ENCODE measurements at places on chromosomes 7 and 10.

DNA sequence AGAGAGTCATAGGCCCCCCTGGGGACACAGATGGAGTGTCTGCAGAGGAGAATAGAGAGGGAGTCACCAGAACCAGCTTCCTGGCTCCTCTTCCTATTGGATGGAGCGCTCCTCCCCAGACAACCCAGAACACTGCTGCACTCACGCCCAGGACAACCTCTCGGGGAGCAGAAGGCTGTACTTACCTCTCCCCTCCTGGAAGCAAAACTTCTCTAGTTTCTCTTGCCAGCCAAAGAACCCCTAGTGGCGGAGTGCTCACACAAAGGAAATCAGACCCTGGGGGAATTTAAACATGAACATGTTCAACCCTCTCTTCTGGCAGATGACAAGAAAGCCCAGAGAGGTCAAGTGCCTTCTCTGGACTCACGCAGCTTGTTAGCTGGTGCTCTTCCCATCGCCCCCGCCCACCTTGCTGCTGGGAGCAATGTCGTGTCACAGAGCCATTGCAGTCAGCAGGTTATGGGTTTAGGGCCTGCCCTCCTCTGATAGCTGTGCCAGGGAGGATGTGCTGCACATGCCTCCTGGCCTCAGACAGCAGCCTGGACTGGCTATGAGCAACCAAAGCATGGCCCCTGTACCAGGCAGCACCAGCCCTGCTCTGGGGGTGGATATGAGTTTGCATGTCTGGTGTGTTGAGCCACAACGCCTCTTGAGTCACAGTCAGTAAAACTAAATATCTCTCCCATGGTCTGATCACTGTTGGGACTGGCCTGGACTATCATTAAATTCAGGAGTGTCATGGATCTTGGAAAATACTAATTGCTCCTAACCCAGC lies 84.4 kb downstream of the SLIT1 start:
- peaks cover 55% of the 10 kb centered on the region for H3K27me3 ChIP-seq
- peaks cover 2% of the 10 kb centered on the region for H3K4me1 ChIP-seq
- H3K36me3 ChIP-seq: no peaks in the 10 kb centered on the region
- no peak overlapping the region for H3K27ac ChIP-seq

- no peaks in the 10 kb centered on the region for H3K4me1 ChIP-seq
- no peak for DNase-seq
- H3K27me3 ChIP-seq: peaks cover 12% of the 10 kb centered on the region
- H3K36me3 ChIP-seq: no peaks in the 10 kb centered on the region
- no peak overlapping the region for H3K4me3 ChIP-seq
Observed at GRCh38 chr10:47231414-47231813, 68.6 kb upstream of the GDF10 start.

DNA sequence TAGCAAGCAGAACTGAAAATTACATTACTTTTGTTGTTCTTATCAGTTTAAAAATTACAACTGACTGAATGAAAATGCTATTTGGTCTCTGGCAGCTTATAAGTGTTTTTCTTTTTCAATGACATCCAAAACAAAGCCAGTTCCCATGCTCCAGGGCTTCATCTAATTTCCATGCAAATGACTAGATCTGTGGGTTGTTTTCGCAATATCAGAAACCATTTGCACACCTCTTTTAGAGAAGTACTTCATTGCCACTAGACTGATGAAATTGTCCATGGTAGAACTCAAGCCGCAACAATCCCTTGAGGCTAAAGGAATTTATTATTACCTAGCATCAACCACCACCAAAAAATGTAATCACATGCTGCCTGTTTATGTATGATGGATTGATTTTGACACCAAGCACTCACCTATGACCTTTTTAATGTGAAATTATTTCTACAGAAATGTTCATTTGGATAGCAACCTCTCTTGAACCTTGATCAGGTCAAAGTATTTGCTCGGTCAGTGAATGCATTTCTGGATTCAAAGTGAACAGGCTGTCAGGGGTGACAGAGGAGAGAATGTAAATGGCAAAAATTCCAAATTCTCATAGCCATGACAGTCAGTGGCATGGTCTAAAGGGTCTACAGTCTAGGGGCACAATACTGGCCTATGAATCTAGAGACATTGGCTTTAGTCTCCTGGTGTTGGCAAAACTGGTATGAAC lies 769.3 kb downstream of the SORCS1 start:
- no peaks in the 10 kb centered on the region for H3K4me1 ChIP-seq
- no peak overlapping the region for H3K4me3 ChIP-seq
- H3K36me3 ChIP-seq: no peaks in the 10 kb centered on the region
- H3K27ac ChIP-seq: no peak overlapping the region
- H3K27me3 ChIP-seq: peaks cover 2% of the 10 kb centered on the region

DNA sequence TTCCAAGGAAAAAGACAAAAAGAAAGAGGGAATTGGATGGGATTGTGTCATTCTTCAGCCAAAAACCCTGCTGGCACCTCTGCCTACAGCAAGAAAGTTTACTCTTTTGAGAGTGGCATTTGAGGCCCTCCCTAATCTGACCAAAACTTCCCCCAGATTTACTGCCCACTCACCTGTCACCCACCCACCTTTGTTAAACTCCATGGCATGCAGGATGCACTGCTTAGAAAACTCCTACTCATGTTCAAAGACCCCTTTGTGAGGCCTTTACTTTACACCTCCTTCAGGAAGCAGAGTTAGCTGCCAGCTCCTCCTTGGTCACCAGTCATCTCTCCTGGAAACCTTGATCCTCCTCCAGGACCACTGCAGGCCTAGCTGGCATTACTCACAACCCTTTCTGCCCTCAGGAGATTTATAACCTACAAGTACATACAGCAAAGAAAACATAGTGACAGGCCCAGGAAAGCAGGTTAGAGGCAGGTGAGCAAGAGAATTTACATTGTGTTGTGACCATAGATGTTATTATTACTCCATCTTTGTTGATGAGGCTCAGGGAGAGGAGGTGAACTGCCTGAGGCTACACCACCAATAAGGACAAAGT lies 10.3 kb upstream of the PLAC9 start:
- H3K4me1 ChIP-seq: no peaks in the 10 kb centered on the region
- no peak for DNase-seq
- H3K4me3 ChIP-seq: no peak overlapping the region
- H3K27me3 ChIP-seq: no peaks in the 10 kb centered on the region
- no peak overlapping the region for H3K27ac ChIP-seq
- no peaks in the 10 kb centered on the region for H3K36me3 ChIP-seq

DNA sequence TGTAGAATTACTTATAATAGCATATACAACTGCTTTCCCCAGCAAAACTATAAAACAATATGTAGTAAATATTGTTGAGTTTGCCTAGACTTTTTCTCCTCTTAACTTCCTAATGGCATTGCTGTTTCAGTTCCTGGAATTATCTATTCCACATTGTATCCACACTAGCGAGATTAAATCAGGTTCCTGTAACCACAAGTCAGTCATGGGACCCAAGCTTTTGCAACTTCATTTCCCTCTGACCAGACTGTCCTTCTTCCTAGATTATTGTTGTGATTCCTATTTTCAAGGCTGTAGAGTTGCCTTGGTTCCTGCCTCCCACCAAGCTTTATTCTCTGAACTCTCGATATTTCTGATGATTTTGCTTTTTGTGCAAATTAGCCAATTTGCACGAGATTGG lies 173.3 kb upstream of the ZNF804B start:
- no peaks in the 10 kb centered on the region for H3K27me3 ChIP-seq
- H3K4me1 ChIP-seq: no peaks in the 10 kb centered on the region
- H3K36me3 ChIP-seq: no peaks in the 10 kb centered on the region
- no peak overlapping the region for H3K27ac ChIP-seq
- DNase-seq: no peak

- no peak for DNase-seq
- H3K4me3 ChIP-seq: no peak overlapping the region
- no peaks in the 10 kb centered on the region for H3K4me1 ChIP-seq
- no peak overlapping the region for H3K27ac ChIP-seq
Observed at GRCh38 chr7:127486654-127487053, 94.1 kb upstream of the ZNF800 start.

DNA sequence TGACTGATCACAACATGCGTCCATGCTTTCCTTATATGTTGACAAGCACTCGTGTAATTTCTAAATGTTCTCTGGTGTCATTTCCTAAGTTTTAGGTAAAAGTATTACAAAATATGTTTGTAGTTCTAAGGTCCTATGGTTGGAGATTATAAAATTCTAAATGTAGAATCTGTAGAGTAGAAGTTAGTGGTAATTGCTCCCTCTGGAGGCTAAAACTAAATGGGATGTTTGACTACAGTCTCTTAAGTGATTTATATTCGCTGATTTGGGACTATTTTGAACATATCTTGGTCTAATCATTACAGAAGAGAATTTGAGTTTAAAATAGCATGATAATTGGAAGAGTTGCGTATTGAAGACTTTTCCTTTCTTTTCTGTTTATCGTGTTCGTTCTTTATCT lies 74.1 kb downstream of the ZMYND11 start:
- H3K4me1 ChIP-seq: no peaks in the 10 kb centered on the region
- peaks cover 25% of the 10 kb centered on the region for H3K36me3 ChIP-seq
- H3K4me3 ChIP-seq: no peak overlapping the region

DNA sequence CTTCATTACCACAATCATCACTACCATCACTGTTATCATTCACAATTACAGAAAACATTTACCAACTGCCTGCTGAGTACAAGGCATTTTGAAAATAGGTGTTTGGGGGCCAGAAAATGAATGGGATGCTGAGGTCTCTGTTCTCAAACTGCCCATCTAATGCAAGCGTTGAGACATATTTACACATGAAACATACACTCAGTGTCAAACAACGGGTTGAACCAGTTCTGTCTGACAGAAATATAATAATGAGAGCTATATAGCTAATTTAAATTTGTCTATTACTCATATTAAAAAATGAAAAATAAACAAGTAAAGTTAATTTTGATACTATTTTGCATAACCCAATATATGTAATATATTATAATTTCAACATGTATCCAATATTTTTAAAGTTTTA lies 303.1 kb downstream of the KCNMA1 start:
- no peak for DNase-seq
- no peak overlapping the region for H3K4me3 ChIP-seq
- H3K4me1 ChIP-seq: peaks cover 6% of the 10 kb centered on the region
- H3K27ac ChIP-seq: no peak overlapping the region
- no peaks in the 10 kb centered on the region for H3K36me3 ChIP-seq
- H3K27me3 ChIP-seq: no peaks in the 10 kb centered on the region

DNA sequence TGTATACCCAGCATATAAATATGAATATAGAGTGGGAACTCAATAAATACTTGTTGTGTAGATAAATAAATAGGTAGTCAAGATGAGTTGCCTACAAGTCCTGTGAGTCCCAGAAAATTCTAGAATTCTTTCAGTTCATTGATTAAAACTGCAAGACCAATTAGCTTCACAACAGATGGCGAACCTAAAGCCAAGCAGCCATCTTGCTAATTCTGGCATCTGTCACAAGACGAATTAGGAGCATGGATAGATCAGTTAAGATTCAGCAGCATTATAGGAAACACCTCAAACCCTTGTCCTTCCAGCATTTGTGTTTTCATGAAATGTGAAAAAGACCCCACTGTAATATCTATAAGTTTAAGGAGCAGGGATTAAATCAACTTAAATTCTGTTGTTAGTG lies 552.7 kb downstream of the MAGI2 start:
- H3K27ac ChIP-seq: no peak overlapping the region
- no peak overlapping the region for H3K4me3 ChIP-seq
- no peak for DNase-seq
- H3K4me1 ChIP-seq: peaks cover 24% of the 10 kb centered on the region
- peaks cover 11% of the 10 kb centered on the region for H3K36me3 ChIP-seq

DNA sequence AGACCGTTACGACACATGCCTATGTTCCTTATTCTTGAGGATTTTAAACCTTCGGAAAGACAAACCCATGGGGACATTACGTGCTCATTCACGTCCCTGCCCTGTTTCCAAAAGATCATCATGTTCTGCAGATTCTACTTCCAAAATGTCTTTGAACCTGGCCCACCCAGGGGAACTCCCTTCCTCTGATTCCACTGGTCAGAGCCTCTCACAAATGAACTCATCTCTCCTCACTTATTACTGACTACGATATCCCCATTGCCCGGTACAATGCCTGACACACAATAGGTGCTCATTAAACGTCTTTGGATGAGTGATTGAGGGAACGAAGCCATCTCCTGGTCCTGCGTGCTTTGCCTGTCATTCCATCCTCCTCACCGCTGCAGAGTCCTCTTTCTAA lies 168.3 kb upstream of the RNF32 start:
- DNase-seq: no peak
- H3K27ac ChIP-seq: no peak overlapping the region
- peaks cover 34% of the 10 kb centered on the region for H3K27me3 ChIP-seq
- H3K4me3 ChIP-seq: no peak overlapping the region
- H3K4me1 ChIP-seq: peaks cover 3% of the 10 kb centered on the region

GRCh38 chr7:11557627-11558026 lies 274.4 kb downstream of the THSD7A start:
- no peak overlapping the region for H3K27ac ChIP-seq
- no peaks in the 10 kb centered on the region for H3K4me1 ChIP-seq
- H3K4me3 ChIP-seq: no peak overlapping the region
- no peak for DNase-seq
- peaks cover 13% of the 10 kb centered on the region for H3K36me3 ChIP-seq

DNA sequence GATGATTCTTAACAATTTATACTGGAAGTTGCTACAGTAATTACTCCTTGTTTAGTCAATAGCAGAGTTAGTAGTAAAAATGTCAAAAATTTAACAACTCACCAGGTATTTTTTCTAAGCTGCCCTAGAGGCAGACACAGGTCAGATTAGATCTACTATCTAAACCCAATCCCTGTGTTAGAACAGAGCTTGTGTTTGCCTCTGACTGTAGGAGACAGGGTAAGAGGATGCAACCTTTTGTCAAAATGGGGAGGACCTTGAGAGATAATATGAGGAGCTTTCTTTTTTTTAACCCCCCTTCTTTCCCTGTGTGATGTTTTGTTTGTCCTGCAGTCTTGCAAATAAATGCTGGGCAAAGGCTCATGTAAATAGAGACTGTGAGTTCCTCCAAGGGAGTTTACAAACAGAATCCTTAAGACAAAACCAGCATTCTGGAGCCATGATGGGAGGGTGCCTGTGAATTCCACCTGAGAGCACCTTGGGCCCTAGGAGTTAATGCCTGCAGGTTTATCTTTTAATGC lies 353.1 kb downstream of the GATA3 start:
- no peak for DNase-seq
- H3K4me1 ChIP-seq: peaks cover 27% of the 10 kb centered on the region
- H3K4me3 ChIP-seq: no peak overlapping the region
- no peaks in the 10 kb centered on the region for H3K36me3 ChIP-seq

GRCh38 chr7:29421010-29421956 lies 142.4 kb upstream of the PRR15 start:
- no peak overlapping the region for H3K27ac ChIP-seq
- H3K4me3 ChIP-seq: no peak overlapping the region
- no peak for DNase-seq
- no peaks in the 10 kb centered on the region for H3K4me1 ChIP-seq

- no peak for DNase-seq
- H3K4me3 ChIP-seq: no peak overlapping the region
- no peak overlapping the region for H3K27ac ChIP-seq
- H3K27me3 ChIP-seq: no peaks in the 10 kb centered on the region
- no peaks in the 10 kb centered on the region for H3K36me3 ChIP-seq
- peaks cover 19% of the 10 kb centered on the region for H3K4me1 ChIP-seq
Observed at GRCh38 chr10:22850541-22850940, 77.3 kb upstream of the ARMC3 start.

GRCh38 chr7:5439572-5440496 lies 16.2 kb upstream of the TNRC18 start:
- no peak overlapping the region for H3K4me3 ChIP-seq
- peaks cover 10% of the 10 kb centered on the region for H3K4me1 ChIP-seq
- no peaks in the 10 kb centered on the region for H3K27me3 ChIP-seq
- DNase-seq: no peak
- no peak overlapping the region for H3K27ac ChIP-seq
- H3K36me3 ChIP-seq: peaks cover 16% of the 10 kb centered on the region

GRCh38 chr10:126104767-126105166 lies 208.4 kb downstream of the FANK1 start:
- no peaks in the 10 kb centered on the region for H3K36me3 ChIP-seq
- H3K27me3 ChIP-seq: peaks cover 13% of the 10 kb centered on the region
- H3K27ac ChIP-seq: no peak overlapping the region
- DNase-seq: no peak
- no peak overlapping the region for H3K4me3 ChIP-seq
